ELR (cell line): ENCODE measurements at places on chromosomes 7 and 10.

DNA sequence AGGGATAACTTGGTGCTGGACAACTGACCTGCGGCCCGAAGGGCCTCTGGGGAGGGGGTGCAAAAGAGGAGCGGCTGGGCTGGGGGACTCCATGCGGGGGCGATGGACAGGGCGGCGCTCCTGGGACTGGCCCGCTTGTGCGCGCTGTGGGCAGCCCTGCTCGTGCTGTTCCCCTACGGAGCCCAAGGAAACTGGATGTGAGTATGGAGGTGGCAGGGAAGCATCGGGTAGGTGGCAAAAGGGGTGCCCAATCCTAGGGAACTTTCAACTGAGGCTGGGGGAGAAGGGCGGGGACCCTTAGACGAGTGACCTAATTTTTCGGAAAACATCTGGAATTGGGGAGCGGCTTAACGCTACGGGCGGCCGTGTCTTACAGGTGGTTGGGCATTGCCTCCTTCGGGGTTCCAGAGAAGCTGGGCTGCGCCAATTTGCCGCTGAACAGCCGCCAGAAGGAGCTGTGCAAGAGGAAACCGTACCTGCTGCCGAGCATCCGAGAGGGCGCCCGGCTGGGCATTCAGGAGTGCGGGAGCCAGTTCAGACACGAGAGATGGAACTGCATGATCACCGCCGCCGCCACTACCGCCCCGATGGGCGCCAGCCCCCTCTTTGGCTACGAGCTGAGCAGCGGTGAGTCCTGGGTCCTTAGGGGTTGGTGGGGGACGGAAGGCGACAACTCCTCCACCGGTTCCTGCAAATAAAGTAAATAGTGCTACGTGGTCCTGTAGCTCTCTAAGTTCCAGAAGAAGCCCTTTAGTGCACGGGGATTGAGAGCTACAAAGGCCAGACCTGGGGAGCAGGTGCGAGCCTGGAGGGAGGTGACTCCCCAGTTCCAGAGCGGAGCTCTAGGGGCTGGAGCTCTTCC is 622 bp downstream of the WNT16 start:
- peak; percentile 53 for DNase-seq

GRCh38 chr10:119761106-119761505 is 35.3 kb downstream of the INPP5F start:
- peak; percentile 83 for DNase-seq

DNA sequence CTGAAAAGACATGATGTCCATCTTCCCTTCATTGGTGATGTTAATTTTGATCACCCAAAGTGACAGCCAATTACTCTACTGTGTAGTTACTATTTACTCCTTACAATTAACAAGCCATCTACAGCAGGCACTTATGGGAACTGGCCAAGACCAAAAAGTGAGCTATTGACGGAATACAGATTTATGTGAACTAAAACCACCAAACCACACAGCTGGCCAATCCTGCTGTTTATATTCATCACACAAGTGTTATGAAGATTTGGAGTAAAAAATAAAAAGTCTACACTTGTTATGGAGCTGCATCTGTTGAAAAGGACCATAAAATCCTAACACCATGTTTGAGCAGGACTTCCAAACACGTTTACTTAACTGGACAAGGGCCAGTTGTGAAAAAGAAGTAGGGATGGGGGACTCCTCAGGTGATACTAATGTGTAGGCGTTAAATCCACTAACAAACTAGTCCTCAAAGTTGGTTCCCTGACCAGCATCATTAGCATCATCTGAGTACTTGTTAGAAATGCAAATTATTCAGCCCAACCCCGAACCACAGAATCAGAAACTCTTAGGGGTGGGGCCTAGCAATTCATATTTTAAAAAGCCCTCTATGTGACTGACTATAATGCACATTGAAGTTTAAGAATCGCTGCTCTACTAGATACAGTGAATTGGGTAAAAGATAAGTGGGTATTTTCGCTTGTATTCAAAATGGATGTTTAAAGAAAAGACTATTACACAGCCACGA is 11.6 kb downstream of the MCMBP start:
- DNase-seq: no peak

DNA sequence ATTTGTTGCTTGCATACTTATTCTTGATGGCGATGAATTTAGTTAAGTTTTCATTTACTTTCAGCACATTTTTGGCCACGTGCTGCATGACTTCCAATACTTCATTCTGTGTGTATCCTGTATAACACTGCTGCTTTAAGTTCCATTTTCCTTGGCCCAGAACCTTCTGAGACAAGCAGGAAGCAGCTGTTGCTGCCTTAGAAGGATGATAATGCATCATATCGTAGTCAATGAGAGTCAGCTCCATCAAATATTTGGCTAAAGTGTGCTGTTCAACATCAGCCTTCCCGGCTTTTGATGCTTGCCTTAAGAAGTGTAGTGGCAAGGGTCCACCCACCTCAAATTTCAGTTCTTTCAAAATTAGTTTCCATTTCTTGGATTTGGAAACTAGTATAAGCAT is 59.2 kb upstream of the GLCCI1 start:
- DNase-seq: no peak

DNA sequence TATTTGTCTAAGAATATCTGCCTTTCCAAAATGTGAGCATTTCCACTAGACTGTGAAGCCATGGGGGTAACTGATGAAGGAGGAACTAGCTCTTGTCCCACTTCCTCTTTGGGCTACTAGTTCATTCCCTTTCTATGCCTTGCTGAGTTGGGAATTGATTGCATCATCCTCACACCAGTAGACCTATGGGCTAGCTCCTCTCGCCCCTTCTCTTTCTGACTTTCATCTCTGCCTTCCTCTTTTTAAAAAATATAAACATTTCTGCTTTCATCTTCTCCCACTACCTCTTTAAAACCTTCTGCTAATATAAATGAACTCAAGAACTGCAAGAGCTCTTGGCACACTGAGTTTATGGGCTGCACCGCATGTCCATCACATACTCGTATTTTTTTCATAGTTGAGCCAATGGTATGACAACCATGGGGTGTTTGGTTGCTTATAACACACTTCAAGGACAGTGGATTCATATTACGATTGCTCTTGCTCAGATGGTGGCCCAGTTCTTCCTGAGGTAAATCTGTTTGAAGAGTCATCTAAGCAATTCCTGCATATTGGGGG is 182.0 kb downstream of the REEP3 start:
- no peak for DNase-seq

GRCh38 chr7:16353226-16353625 is 68.1 kb downstream of the CRPPA start:
- DNase-seq: no peak
